CD4-positive, alpha-beta memory T cell (primary cell): ENCODE measurements at places on chromosomes 5 and 9.

DNA sequence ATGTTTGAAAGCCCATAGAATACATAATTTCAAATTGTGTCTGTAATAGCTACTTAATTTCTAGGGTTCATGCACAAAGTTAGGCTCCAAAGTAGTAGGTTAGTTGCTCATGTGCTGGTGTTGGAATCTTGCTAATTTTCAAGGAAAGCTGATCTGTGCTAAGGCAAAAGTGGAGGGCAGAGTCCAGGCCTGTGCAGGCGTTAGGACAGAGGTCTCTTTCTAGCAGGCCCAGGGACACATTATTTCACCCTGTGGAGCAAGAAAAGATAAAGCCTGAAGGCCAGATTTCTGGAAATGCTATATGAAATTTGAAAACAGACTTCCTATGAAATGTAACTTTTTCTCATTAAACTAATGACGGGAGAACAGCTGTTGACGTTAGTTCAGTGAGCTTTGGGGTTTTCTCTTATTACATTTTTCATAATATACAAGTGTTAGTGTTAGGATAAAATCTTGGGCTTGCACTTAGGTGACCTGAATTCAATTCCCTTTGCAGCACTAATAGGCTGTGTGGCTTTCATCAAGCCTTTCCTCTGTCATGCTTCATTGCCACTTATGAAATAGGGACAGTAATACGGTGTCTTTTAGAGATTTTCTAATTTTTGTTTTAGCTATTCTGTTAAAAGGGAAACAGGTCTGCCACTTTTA is 196.7 kb upstream of the HAPLN1 start:
- no peak for DNase-seq

GRCh38 chr9:113530022-113530635 is 66.6 kb downstream of the RGS3 start:
- DNase-seq, result no peak

- no peak for DNase-seq
Observed at GRCh38 chr5:145680767-145681166, 154.4 kb downstream of the PRELID2 start.

DNA sequence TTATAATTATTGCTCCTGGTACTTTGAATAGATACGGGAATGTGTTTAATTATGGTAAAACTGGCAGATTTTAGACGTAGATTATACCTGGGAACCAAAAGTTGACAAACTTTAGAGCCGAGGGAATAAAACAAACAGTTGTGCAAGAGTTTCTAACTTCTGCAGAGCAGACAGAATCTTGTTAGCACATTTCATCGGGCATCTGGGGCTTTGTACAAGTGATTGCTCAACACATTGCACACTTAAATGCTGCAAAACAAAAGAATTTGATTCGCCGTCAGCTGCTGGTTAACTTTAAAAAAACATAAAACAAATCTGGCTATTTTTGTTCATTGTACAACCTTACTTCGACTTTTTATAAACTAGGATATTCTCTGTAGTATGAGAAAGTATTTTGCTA is 398.1 kb downstream of the MAN2A1 start:
- no peak for DNase-seq

DNA sequence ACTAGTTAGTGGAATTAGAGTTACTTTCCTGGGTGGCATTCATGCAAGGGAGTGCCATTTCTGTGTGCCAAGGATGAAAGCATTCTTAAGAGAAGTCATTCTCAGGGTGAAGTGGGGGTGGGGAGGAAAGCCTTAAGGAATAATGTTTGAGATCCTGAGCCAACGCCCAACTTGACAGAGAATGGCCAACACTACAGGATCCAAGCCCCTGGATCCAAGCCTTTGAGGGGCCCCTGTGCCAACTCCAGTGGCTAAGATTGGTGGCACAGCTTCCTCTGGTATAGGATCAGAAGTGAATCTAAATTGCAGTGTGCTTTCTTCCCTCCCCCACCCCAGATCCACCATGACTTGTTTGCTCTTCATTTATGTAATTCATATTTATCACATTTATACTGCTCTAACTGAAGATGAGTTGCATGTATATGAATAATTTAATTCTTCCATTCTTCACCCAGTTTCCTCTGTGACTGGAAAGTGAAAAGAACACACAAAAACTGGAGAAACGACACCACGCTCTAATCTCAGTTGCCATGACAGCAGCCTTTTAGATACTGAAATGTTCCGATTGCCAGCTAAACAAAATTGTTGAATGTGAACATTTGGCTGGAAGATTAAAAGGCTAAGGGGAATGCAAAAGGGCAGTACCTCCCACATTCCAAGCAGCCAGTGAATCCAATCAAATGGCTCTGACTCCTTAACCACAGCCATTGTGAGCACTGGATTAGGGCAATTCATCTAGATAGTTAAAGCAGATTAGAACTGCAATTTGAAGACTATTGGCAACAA is 4.5 kb downstream of the ZNF608 start:
- no peak for DNase-seq
